ENCODE measurements at places on chromosomes 13 and 19. TPM values are rescaled to one million over a fixed set of nuclear protein-coding genes. Genes with fewer than 3 reads are reported as not detected.

Gene APC2
- total RNA-seq: 0.40 TPM

Gene CYP2S1
- 0.09 TPM for total RNA-seq

Gene DDA1
- total RNA-seq: 18.6 TPM

Gene CD177
- 0.09 TPM for total RNA-seq

Gene FOXA3
- not detected for total RNA-seq

Gene ACP7
- total RNA-seq: 0.09 TPM

DNA sequence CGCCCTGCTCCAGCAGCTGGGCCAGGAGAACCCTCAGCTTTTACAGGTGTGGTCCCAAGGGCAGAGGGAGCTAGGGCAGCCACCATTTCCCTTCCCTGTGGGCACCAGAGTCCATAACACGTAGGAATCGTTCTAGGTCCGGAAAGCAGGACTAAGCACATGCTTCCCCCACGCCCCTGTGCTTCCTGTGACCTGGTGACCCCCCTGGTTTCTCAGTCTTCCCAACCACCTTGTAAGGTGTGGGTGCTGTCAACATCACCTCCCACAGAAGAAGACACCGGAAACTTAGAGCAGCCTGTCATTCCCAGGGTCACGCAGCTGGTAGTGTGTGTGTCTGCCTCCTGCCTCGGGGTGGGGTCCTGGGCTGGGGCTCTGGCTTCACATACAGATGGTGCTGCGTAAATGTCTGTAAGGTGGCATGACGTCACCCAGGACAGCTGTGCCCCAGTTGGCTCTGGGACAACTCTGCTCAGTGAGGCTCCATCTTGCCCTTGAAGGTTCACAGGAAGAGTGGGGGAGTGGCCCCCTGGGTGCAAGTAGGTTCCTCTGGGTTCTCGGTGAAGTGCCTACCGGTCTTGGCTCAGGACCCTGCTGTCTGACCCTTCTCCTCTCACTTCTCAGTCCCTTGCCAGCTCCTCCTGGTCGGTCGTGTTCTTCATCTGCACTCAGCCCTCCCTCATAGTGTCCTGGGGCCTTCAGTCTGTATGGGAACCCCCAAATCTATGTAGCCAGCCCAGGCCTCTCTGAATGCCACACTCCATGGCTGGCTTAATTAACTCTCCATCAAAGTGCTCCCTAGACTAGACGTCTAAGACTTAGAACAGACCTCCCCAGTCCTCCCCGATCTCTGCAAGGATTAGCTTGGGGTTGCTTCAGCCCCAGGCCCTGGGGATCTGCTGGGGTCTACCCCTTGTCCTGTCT, 4.0 kb downstream of the RAD23A start:
- H3K4me1 ChIP-seq: peaks cover 74% of the 10 kb centered on the region
- peaks cover 77% of the 10 kb centered on the region for H3K36me3 ChIP-seq
- H3K27me3 ChIP-seq: no peaks in the 10 kb centered on the region
- peak overlapping the region; percentile 80 for H3K27ac ChIP-seq

- H3K4me1 ChIP-seq: peaks cover 61% of the 10 kb centered on the region
- H3K27me3 ChIP-seq: no peaks in the 10 kb centered on the region
- no peak overlapping the region for H3K4me3 ChIP-seq
- peaks cover 87% of the 10 kb centered on the region for H3K36me3 ChIP-seq
- no peak overlapping the region for H3K27ac ChIP-seq
These were observed 7.2 kb upstream of the CCDC97 start for GRCh38 chr19:41302624-41303351.

DNA sequence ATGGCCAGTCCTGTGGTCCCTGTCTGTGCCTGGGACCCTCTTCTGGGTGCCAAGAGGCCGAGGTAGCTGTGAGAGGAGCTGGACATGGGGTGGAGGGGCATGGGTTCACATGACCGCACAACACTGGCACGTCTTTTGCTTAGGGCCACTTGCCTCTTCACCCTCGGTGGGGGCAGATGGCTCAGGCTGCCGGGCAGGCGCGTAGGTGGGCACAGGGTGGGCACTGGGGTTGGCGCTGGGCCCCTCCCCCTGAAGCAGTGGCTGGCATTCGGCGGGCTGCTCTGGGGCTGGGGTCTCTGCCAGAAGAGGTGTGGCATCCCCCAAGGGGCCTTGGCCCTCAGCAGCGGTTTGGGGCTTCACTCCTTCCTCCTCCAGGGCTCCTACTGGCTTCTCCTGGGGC, 8.4 kb downstream of the PALM3 start:
- no peak for DNase-seq
- H3K27ac ChIP-seq: no peak overlapping the region
- H3K27me3 ChIP-seq: peaks cover 27% of the 10 kb centered on the region
- H3K4me3 ChIP-seq: no peak overlapping the region
- no peaks in the 10 kb centered on the region for H3K36me3 ChIP-seq
